ENCODE measurements at places on chromosomes 5 and 9.
A peak's percentile ranks its signal among the peaks of the same experiment; 100 is the strongest.

DNA sequence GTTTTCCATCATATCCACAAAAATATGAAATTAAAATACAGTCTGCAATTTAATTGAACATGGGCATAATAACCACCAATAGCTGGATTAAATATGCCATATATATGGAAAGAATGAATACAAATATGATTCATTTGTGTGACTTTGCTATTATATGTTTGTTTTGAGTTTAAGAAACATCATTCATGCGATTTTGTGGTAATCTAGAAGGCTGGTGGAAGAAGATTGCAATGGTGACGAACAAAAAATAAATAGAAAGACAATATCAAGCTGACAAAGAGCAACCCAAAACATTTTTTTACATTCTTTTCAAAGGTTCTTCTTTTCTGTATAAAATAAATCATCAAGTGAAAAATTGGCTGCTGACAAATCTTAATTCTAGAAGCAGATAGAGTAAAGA lies 610.0 kb downstream of the MAT2B start:
- no peak for DNase-seq

DNA sequence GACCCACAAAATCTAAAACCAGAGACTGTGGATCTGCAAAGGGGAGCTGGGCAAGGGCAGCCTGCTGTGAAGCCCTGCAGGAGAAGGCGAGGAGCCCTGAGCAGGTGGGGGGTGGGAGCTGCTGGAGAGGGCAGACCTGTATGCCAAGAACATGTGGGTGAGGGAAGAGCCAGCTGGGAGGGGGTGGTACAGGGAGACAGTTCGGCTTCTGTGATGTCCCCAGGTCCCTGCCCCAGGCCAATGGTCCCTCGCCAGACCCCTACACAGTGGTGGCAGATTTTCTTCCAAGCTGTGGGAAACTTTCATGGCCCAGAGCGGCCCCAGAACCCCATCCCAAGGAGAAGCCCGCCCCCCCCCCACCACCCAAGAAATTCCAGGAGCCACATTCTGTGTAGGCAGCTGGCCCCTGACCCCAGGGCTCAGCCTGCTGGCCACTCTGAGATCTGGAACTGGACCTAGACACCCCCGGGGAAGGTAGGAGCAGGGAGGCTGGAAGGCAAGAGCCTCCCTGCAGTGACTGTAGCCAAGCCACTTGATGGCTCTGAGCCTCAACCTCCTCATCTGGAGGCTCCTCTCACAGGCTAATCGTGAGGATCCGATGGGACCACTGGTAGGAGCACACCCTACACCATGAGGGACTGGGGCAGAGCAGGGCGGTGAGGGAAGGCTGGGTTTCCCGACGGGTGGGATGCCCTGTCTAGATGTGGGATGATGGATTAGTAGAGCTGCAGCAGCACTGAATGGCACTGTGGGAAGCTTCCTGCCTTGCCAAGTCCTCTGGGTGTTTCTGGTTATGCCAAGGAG lies 22.6 kb upstream of the CSF1R start:
- DNase-seq = no peak

DNA sequence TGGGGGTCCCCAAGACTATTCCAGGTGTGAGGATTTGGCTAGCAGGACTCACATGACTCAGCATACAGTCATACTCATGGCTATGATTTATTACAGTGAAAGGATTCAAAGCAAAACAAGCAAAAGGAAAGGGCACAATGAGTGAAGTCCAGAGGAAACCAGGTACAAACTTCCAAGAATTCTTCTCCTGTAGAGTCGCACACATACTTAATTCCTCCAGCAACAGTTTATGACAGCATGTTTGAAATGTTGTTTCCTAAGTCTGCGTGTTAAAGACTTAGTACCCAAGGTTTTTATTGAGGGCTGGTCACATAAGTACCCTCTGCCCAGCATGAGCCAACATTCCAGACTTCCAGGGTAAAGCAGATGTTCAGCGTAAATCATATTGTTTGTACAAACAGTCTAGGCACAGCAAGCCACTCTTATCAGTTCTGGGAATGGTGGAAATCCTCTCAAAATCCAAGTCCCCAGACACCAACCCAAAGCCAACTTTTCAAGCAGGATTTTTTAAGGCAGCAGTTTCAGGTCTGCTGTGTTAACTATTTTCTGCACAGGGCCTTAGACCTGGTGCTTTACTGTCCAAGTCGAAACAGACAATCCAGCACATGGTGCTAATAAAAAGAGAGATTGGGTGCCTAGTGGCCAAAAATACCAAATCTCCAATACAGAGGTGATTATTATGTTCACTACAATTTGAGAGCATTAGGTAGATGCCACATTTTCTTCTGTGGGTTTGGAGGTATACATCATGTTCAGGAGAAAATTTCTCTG lies 18.6 kb upstream of the RICTOR start:
- DNase-seq = no peak

- no peak for DNase-seq
Measured at GRCh38 chr5:91053741-91054025, 329.4 kb downstream of the ARRDC3 start.

DNA sequence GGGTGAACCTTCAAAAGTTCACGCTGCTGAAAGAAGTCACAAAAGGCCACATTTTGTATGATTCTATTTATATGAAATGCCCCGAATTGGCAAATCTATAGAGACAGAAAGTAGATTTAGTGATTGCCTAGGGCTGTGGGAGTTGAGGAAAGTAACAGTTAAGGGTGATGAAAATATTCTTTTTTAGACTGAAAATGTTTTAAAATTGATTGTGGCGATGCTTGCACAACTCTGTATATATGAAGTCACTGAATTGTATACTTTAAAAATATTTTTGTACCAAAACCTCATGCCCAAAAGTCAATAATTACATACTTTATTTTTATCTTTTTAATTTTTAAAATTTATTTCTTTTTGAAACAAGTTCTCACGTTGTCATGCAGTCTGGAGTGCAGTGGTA lies 30.3 kb downstream of the HSPA4 start:
- DNase-seq = no peak

- no peak for DNase-seq
Measured at GRCh38 chr5:39850291-39850690, 425.5 kb upstream of the DAB2 start.

- DNase-seq = no peak
Measured at GRCh38 chr5:39955156-39955555, 530.4 kb upstream of the DAB2 start.

- no peak for DNase-seq
Measured at GRCh38 chr5:78077369-78078068, 217.0 kb downstream of the AP3B1 start.

GRCh38 chr9:117153021-117153420 lies 261.8 kb downstream of the ASTN2 start:
- DNase-seq = no peak

DNA sequence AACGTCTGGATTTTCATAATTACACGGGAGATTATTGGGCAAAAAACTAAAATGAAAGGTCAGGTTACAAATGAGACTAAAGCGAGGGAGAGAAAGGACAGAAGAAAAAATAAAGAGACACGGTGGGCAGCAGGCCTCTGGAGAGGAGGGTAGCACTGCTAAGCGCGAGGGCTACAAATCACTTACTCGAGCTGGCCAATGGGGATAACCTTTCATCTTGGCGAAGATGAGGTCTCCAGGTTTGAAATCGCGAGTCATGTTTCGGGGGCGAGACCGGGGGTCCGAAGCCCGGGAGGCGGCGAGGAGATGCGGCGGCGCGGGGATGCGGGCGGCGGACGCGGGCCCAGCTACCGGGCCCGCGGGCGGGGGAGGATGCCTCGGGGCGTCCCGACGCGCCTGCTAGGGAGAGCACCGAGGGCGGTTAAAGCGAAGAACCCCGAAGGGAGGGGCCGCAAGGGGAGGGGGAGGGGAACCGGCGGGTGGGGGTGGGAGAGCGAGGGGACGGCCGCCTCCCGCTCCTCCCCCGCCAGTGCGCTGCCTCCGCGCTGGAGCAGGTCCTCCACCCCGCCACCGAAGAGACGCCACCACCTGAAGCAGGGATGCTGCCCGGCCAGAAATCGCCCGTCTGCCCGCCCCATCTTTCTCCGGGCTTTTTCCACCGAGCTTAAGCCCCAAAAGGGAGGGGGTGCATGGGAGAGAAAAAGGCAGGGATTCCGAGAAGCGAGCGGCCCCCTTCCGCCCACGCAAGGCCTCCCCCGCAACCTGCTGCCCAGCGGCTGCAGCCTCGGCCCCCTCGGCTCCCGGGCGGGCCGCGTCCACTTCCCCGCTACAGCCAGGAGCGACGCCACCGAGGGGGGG lies 610 bp downstream of the PSIP1 start:
- DNase-seq = peak; percentile 32

DNA sequence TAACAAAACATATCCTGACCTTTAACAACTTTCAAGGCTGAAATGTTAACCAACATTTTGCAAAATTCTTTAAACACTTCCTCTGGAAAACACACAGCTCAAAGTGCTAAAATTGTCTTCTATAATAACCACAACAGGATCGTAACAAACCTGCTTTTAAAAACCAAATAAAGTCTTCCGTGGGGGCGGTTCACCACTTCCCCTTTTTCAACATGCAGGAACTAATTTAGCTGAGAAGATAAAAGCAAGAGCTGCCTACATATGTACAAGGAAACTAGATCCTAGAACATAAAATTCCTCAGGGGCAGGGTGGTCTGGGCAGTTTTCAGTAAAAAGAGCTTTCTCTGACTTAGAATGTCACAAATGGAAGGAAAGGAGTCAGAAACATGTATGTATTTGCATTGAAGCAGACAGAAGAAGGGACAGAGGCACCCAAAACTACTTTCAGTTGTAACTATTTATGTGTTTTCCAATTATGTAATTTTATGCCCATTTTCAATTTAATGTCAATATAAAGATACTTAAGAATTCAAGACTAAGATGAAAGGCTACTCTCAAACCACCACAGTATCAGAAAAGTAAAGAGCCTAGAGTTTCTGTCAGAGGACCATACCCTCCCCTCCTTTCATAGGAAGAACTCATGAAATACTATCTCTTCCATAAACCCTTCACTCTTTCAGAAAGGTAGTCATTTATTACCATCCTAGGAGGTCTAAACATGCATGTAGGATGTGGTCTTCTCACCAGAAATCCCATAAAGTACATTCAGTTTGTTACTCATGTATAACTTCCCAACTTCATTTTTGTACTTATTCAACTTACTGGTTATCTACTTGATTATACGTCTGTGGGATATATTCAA lies 185.9 kb upstream of the RASA1 start:
- peak; percentile 94 for DNase-seq

All from KBM-7 (cell line).